NCI-H187 treated with DMSO at 0.1 percent for 48 hours (cell line): ENCODE measurements at places on chromosomes 6 and 20.

DNA sequence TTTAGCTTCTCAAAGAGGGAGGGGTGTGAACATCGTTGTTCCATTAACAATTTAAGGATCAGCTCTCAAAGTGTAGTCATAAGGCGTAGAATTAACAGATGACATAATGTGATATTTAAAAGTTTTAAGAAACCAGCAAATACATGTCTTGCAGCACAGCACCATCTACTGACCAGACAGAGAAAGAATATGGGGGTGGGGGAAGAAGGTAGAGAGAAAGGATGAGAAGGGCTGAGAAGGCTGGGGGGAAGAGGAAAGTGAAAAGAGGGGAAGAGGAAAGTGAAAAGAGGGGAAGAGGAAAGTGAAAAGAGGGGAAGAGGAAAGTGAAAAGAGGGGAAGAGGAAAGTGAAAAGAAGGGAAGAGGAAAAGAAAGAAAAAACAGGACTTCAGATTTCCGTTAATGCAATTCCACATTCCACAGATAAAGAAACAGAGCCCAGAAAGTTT is 80.9 kb downstream of the HAO1 start:
- peak; percentile 43 for DNase-seq

DNA sequence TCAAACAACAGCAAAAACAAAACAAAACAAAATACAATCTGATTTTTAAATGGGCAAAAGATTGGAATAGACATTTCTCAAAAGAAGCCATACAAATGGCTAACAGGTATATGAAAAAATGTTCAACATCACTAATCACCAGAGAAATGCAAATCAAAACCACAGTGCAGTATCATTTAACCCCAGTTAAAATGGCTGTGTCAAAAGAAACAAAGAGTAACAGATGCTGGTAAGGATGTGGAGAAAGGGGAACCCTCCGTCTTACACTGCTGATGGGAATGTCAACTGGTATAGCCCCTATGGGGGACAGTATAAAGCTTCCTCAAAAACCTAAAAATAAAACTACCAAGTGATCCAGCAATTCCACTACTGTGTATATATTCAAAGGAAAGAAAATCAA is 10.9 kb upstream of the NELFCD start:
- no peak for DNase-seq

DNA sequence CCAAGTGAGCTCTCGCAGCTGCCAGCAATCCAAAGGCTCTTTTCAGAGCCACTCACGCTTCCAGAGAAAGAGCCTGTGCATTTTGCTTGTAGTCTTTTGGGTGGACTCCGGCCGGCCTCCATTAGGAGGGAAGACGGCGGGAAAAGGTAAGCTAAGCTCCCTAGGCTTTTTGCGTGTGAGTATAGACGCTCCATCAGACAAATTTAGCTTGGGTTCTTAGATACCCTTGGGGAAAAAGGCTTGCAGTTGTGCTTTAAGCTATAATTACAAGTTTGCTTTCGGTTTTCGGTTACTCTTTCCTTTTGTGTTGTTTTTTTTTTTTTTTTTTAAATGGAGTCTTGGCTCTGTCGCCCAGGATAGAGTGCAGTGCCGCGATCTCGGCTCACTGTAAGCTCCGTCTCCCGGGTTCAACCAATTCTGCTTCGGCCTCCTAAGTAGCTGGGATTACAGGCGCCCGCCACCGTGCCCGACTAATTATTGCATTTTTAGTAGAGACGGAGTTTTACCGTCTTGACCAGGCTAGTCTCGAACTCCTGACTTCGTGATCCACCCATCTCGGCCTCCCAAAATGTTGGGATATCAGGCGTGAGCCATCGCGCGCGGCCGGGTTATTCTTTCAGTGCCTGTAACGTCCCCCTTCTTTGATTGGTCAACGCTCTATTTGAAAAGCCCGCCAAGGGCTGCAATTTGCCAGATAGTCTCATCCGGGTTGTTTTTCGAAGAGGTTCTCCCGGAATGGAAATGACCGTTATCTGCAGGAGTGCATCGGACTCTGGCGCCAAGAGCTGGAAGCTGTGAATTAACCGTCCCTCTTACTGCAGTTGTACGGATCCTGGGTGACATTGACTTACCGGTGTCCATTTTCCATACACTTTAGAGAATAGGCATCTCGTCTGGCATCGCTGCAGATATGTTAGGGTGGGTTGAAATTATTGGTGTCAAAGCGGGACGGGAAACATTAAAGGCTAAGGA is 18.1 kb downstream of the OR2B2 start:
- peak; percentile 86 for DNase-seq

DNA sequence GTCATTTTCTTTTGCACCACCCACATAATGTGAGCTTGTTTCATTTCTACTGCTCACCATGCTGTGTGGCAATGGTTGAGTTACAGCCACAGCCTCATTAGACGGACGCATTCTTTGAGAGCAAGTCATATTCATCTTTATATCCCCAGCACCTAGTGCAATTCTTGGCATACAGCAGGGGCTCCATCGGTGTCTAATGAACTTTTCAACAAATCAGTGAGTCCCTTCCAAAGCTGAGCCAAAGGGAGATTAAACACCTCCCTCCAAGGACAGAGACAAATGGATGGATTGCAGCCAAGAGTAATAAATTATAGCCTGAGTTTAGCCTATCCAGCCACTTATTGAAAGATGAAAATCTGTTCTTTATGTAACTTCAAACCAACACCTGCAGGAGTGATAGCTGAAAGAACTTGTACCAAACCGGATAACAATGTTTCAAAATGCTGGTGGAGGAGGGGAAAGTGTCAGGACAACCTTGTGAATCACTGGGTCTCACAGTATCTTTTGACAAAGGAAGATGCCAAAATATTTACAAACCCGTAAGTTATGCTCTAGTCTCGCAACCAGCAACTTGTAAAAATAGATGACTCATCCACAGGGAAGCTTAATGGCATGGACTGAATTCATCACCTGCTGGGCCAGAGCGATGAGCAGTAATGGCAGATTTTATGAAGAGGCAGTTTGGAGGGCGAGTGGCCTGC is 139.0 kb downstream of the PXDC1 start:
- peak; percentile 84 for DNase-seq

- no peak for DNase-seq
These were observed 702.7 kb downstream of the MAFB start for GRCh38 chr20:39986173-39986904.

DNA sequence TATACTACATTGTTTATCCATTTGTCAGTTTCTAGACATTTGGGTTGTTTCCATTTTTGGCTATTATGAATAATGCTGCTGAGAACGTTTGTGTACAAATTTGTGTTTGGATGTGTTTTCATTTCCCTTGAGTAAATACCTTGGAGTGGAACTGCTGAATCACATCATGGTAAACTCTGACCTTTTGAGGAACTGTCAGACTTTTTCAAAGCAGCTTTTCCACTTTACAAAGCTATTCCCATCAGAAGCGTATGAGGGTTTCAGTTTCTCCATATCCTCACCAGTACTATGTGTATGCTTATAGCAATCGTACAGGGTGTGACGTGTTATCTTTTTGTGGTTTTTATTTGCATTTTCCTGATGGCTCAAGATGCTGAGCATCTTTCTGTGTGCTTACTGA is 103.7 kb downstream of the MYO6 start:
- no peak for DNase-seq

- no peak for DNase-seq
These were observed 17.6 kb upstream of the IER3 start for GRCh38 chr6:30761791-30762429.

GRCh38 chr6:87808005-87808757 is 106.1 kb upstream of the AKIRIN2 start:
- DNase-seq, result no peak

DNA sequence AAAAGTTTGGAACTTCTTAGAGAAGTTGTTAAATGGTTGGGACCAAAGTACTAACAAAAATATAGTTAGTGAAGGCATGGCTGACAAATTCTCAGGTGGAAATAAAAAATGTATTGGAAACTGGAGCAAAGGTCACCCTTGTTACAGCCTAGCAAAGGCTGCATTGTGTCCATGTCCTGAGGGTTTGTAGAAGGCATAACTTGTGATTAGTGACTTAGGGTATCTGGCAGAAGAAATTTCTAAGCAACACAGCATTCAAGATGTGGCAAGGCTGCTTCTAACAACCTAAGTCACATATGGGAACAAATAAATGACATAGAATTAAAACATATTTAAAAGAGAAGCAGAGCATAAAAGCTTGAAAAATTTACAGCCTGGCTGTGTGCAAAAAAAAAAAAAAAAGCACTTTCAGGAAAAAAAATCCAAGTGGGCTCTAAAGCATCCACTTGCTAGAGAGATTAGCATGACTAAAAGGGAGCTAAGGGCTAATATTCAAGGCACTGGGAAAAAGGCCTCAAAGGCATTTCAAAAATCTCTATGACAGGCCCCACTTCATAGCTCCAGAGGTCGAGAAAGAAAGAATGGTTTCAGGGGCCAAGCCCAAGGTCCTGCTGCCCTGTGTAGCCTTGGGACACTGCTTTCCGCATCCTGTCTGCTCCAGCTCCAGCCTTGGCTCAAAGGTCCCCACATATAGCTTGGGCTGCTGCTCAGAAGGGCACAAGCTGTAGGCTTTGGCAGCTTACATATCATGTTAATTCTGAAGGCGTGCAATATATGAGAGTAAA is 453.2 kb upstream of the PTCHD4 start:
- DNase-seq, result no peak

- DNase-seq, result peak; percentile 38
These were observed 32.7 kb downstream of the WDR27 start for GRCh38 chr6:169669147-169669546.

- no peak for DNase-seq
These were observed 41.1 kb downstream of the KLHL31 start for GRCh38 chr6:53624502-53624901.
